ENCODE measurements at places on chromosomes 4 and X.

GRCh38 chrX:45803383-45803921 is 602.8 kb upstream of the DIPK2B start:
- no peak for DNase-seq

GRCh38 chr4:153383131-153383530 is 38.6 kb downstream of the MND1 start:
- DNase-seq = no peak

- no peak for DNase-seq
These were observed 37.0 kb downstream of the IRS4 start for GRCh38 chrX:108699368-108699767.

DNA sequence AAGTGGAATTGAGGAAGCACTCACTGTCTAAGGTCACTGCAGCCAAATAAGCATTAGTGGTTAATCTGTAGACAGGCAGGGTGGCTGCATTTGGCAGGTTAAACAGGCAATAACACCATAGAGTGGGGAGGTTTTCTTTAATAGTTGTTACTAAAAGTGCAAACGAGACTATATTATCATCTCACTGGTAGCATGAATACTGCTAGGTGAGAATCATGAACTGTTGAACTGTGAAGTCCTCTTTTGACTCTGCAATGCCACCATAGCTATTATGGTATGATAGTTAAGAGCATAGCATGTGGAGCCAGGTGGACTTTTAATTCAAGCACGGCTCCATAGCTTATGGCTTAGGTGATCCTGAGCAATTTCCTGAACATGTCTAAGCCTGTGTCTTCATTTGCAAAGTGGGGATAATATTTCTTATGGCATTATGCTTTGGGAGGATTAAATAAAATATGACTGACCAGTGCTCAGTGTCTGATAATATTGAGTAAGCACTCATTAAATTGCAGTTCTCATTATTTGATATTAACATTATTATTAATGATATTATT is 235.6 kb upstream of the HHIP start:
- no peak for DNase-seq

DNA sequence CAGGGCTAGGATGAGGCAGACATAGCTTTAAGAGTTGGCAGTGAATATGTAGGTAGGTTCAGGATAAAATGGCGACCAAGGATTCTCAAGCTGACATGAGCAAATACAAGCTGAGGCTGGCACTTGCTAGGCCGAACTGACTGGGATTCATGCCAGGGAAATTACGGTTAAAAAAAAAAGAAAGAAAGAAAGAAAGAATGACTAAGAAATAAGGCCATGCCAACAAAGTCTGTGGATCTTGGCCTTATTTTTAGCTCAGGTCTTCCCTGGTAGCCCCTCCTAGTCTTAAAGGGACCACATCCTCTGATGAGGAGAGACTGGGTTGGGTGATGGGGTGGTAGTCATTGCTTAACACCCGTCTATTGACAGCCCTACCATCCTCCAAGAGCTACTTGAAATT is 64.4 kb upstream of the KLHL13 start:
- no peak for DNase-seq

DNA sequence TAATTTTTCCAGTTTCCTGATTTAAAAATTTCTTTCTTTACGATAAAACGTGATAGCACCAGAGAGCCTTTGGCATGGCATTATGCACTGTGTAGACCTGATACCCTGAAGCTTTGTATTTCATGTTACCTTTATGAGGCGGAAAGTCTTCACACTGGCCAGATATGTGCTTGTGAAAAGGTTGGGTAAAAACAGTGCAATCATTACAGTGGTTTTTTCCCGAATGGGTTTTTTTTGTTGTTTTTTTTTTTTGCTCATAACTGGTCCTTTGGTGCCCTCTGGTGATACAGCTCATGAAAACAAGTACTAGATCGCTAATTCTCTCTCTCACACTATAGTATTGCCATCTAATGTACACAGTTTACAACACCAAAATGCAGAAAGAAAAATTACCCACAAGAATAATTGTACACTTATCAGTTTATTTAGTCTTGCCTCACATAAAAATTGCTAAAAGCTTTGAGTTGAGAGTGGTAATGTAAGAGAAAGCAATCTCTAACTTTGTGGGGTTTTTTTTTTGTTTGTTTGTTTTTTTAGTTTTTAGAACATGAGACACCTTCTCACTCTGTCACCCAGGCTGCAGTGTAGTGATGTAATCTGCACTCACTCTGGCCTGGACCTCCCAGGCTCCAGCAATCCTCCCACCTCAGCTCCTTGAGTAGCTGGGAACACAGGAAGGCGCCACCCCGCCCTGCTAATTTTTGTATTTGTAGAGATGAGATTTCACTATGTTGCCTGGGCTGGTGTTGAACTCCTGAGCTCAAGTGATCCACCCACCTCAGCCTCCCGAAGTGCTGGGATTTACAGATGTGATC is 21.3 kb downstream of the SPCS3 start:
- DNase-seq = no peak

DNA sequence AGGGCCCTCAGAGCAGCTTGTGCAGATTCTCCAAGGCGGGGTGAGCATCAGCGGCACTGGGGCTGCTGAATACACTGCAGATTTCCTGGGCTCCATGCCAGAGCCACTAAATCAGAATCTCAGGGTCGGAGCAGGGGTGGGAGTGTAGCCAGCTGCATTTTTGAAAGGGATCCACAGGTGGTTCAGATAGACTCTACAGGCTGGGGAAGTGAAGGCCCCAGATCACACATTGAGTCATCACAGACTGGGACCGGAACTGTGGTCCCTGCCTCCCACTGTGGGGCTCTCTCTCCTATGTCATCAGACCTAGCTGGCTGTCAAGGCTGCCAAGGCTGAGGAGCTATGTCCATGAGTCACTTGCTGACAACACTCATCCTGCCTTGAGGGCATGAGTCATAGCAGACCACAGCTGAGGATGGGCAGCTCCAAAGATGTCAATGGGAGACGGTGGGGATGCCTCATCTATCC is 162.3 kb upstream of the MAMLD1 start:
- DNase-seq = no peak

GRCh38 chr4:37922328-37922727 is 31.4 kb downstream of the TBC1D1 start:
- no peak for DNase-seq

DNA sequence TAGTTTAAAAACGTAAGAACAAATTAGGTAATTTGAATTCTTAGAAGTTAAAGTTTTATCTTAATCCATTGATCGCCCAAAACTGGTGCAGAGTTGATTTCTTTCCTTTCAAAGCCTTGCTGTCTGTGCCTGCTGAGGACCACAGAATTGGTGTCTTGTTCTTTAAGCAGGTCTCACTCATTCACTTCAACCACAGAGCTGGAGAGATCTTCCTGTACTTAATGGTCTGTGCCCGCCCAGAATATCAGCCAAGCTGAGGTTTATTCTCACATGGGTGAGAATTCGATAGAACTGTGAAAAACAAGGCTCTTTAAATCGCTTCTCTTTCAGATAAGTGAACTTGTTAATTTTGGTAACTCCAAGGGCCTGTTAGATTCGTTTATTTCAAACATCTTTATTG is 31.6 kb downstream of the DCUN1D4 start:
- no peak for DNase-seq

- no peak for DNase-seq
These were observed 654.5 kb downstream of the STIM2 start for GRCh38 chr4:27515140-27515539.

- no peak for DNase-seq
These were observed 21.9 kb downstream of the BMX start for GRCh38 chrX:15522464-15522863.

Measured in liver (tissue), 10 donors.